ENCODE measurements at places on chromosomes 12 and 14. TPM values are rescaled to one million over a fixed set of nuclear protein-coding genes. Genes with fewer than 3 reads are reported as not detected.

GRCh38 chr14:96953087-96953874 lies 156.1 kb downstream of the VRK1 start:
- DNase-seq: no peak
- H3K36me3 ChIP-seq: no peaks in the 10 kb centered on the region
- H3K4me1 ChIP-seq: no peaks in the 10 kb centered on the region
- H3K27ac ChIP-seq: no peak overlapping the region

GRCh38 chr14:54123841-54124240 lies 167.2 kb upstream of the BMP4 start:
- H3K4me3 ChIP-seq: no peak overlapping the region
- no peaks in the 10 kb centered on the region for H3K27me3 ChIP-seq

GRCh38 chr12:122955156-122955555 lies 11.1 kb downstream of the ABCB9 start:
- no peaks in the 10 kb centered on the region for H3K27me3 ChIP-seq
- no peak overlapping the region for H3K4me3 ChIP-seq
- H3K36me3 ChIP-seq: no peaks in the 10 kb centered on the region

Gene SYNE3
- total RNA-seq: 22.0 TPM

Gene NELL2
- total RNA-seq: 9.9 TPM

- peak within 1 kb of the TSS; percentile 85 for H3K27ac ChIP-seq
- H3K36me3 ChIP-seq: no peaks in the 10 kb centered on the region
- peak within 1 kb of the TSS; percentile 62 for H3K4me3 ChIP-seq
- peak; percentile 86 for DNase-seq
- H3K4me1 ChIP-seq: no peaks in the 10 kb centered on the region
- no peaks in the 10 kb centered on the region for H3K27me3 ChIP-seq
These were observed at the start of gene CCND2 for GRCh38 chr12:4273652-4274395. TSS of gene CCND2 (plus strand) at chr12:4273762. CDS start at chr12:4274041, 279 bp downstream.

GRCh38 chr12:131137009-131137835 lies 183.5 kb downstream of the ADGRD1 start:
- no peak overlapping the region for H3K4me3 ChIP-seq
- no peaks in the 10 kb centered on the region for H3K4me1 ChIP-seq
- no peaks in the 10 kb centered on the region for H3K27me3 ChIP-seq
- no peaks in the 10 kb centered on the region for H3K36me3 ChIP-seq
- no peak overlapping the region for H3K27ac ChIP-seq

- no peak overlapping the region for H3K4me3 ChIP-seq
- no peak overlapping the region for H3K27ac ChIP-seq
- no peaks in the 10 kb centered on the region for H3K36me3 ChIP-seq
- H3K27me3 ChIP-seq: no peaks in the 10 kb centered on the region
These were observed 499.8 kb downstream of the C12orf50 start for GRCh38 chr12:87529413-87529812.

GRCh38 chr12:96811083-96811482 lies 96.0 kb upstream of the NEDD1 start:
- no peaks in the 10 kb centered on the region for H3K36me3 ChIP-seq
- no peak for DNase-seq
- H3K27me3 ChIP-seq: no peaks in the 10 kb centered on the region
- no peaks in the 10 kb centered on the region for H3K4me1 ChIP-seq

DNA sequence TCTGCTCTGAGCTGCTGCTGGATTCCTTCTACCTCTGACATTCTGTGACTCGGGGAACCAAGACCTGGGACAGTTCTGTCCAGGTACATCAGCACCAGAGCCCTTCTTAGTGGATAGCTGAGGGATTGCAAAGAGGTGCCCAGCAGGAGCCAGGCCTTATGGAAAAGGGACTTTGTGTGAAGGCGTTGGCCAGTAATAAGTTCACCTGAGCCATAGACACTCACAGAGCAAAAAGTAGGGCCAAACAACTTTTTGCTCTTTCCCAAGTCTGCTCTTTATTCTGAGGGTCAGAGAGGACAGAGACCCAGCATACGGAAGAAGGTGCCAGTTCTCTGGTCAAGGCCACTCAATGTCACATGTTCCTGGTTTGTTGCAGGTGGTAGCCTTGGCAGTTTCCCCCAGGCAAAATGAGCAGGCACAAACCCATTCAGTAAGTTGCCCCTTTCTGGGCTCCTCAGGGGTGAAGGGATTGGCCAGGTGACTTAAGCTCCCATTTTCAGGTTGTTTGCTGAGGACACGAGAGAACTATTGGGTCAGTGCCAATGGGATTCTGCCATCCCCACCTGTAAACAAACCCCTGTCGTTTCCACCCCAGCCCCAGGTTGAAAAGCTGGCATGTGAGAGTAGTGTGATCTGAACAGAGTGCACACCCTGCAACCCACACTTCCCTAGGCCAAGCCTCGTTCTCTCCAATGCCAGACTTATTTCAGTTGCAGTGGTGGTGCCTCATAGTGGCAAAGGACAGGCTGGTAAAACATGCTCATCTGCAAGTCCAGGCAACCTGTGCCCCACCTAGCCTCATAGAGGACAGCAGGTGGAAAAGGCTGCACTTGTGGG lies 150.3 kb downstream of the SMOC1 start:
- H3K36me3 ChIP-seq: no peaks in the 10 kb centered on the region
- DNase-seq: no peak
- H3K27me3 ChIP-seq: no peaks in the 10 kb centered on the region
- H3K4me3 ChIP-seq: no peak overlapping the region
- no peaks in the 10 kb centered on the region for H3K4me1 ChIP-seq

GRCh38 chr14:87971010-87971409 lies 22.0 kb downstream of the GALC start:
- no peaks in the 10 kb centered on the region for H3K4me1 ChIP-seq
- H3K36me3 ChIP-seq: no peaks in the 10 kb centered on the region
- no peak overlapping the region for H3K27ac ChIP-seq

GRCh38 chr12:87921621-87922020 lies 107.6 kb downstream of the C12orf50 start:
- no peak for DNase-seq
- no peaks in the 10 kb centered on the region for H3K27me3 ChIP-seq
- H3K4me3 ChIP-seq: no peak overlapping the region
- no peak overlapping the region for H3K27ac ChIP-seq

- H3K4me1 ChIP-seq: no peaks in the 10 kb centered on the region
- H3K36me3 ChIP-seq: no peaks in the 10 kb centered on the region
- no peak overlapping the region for H3K4me3 ChIP-seq
- H3K27ac ChIP-seq: no peak overlapping the region
These were observed 257.8 kb downstream of the DPF3 start for GRCh38 chr14:72636094-72636493.

Gene RHOJ
- 2.4 TPM for total RNA-seq

DNA sequence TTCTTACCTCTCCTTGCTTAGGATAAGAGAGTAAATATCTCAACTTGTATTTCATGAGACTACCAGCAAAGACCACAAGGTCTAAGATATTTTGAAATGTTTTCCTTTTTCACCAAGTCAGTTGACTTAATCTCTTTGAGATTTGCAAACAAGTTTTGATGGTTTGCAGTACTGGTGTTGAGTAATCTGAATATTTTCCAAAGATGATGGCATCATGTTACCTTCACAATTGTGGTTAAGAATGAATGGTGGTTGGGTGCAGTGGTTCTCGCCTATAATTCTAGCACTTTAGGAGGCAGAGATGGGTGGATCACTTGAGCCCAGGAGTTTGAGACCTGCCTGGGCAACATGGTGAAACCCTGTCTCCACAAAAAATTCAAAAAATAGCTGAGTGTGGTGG lies 225.7 kb downstream of the TMTC2 start:
- no peaks in the 10 kb centered on the region for H3K27me3 ChIP-seq
- no peaks in the 10 kb centered on the region for H3K4me1 ChIP-seq
- H3K36me3 ChIP-seq: no peaks in the 10 kb centered on the region
- no peak overlapping the region for H3K4me3 ChIP-seq
- no peak for DNase-seq

DNA sequence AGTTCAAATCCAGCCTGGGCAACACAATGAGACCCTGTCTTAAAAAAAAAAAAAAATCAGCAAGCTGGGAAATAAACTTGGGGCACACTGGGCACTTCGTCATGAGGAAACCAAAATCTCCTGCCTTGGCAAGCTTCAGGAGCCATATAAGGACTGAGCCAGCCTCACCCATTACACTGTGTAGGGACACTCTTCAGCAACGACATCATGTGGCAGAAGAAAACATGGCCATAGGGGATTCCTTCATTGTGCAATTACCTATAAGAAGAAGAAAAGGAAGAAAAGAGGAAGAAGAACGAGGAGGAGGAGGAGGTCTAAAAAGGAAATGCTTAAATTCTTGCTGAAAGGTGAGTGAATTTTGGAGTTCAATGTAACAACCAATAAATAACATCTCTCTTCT lies 26.1 kb upstream of the IFNG start:
- H3K27me3 ChIP-seq: no peaks in the 10 kb centered on the region
- H3K27ac ChIP-seq: no peak overlapping the region
- no peaks in the 10 kb centered on the region for H3K36me3 ChIP-seq
- no peaks in the 10 kb centered on the region for H3K4me1 ChIP-seq

GRCh38 chr12:93335603-93336162 lies 42.0 kb upstream of the NUDT4 start:
- no peaks in the 10 kb centered on the region for H3K36me3 ChIP-seq
- DNase-seq: no peak
- no peak overlapping the region for H3K4me3 ChIP-seq
- H3K27ac ChIP-seq: no peak overlapping the region

GRCh38 chr12:51505360-51506105 lies 80.9 kb downstream of the SLC4A8 start:
- DNase-seq: no peak
- no peaks in the 10 kb centered on the region for H3K27me3 ChIP-seq
- no peaks in the 10 kb centered on the region for H3K4me1 ChIP-seq
- H3K36me3 ChIP-seq: no peaks in the 10 kb centered on the region
- no peak overlapping the region for H3K27ac ChIP-seq
- no peak overlapping the region for H3K4me3 ChIP-seq

Gene SERPINA12
- not detected for total RNA-seq

GRCh38 chr12:23504043-23504442 lies 445.4 kb downstream of the SOX5 start:
- no peak overlapping the region for H3K27ac ChIP-seq
- no peak for DNase-seq
- H3K4me3 ChIP-seq: no peak overlapping the region
- H3K36me3 ChIP-seq: no peaks in the 10 kb centered on the region
- no peaks in the 10 kb centered on the region for H3K4me1 ChIP-seq

DNA sequence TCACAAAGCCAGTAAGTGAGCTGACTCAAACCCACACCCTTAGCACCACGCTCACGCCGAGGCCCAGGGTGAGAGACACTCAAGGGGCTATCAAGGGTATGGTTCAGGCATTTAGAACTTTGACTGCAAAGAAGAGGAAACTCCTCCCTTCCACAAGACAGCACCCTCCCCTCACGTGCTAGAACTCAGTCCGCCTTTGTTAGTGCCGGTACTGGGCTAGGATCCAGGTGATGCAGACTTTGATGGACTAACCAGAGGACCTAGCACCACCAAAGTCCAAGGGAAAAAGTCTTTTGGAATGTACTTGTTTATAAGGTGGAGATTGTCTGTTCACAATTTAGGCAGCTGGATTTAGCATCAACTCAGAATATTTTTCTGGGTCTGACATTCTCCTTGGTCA lies 33.7 kb downstream of the VWF start:
- no peak overlapping the region for H3K4me3 ChIP-seq
- H3K36me3 ChIP-seq: no peaks in the 10 kb centered on the region
- H3K4me1 ChIP-seq: no peaks in the 10 kb centered on the region
- DNase-seq: no peak
- no peak overlapping the region for H3K27ac ChIP-seq

DNA sequence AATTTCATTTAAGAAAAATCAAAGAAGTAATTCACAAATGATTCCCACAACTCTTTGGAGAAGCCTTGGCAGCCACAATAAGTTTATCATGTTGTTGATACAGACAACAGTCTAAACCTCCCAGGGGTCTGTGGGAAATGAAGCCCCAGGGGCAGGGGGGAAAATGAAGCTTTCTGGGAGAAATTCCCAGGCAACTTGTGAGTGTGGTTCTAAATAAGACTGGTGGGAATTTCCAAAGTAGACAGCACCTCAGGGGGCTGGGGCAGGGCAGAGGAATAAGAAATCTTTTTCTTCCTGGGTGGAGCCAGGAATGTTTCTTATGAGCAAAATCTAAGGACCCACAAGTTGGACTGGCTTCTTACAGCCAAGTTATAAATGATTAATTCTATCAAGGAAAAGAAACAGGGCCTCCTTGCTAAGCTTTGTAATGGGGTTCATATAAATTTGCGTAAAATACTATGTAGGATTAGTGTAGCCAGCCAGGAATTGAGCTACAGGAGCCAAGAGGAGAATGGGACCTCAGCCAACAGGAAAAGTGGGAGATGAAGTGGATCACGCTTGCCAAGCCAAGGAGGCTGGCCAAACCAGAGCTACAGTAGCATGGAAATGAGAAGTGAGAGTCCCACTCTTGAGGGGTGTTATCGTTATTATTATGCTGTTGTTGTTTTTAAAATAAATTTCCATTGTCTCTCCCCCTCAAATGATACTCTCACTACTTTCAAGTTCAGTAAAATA lies 182.9 kb upstream of the FAR2 start:
- no peaks in the 10 kb centered on the region for H3K36me3 ChIP-seq
- H3K27me3 ChIP-seq: no peaks in the 10 kb centered on the region
- H3K4me1 ChIP-seq: no peaks in the 10 kb centered on the region
- peak overlapping the region; percentile 83 for H3K27ac ChIP-seq
- no peak for DNase-seq

Gene KRT78
- not detected for total RNA-seq

GRCh38 chr12:122686538-122686937 lies 16.6 kb downstream of the HCAR2 start:
- H3K27ac ChIP-seq: no peak overlapping the region
- no peaks in the 10 kb centered on the region for H3K36me3 ChIP-seq
- no peaks in the 10 kb centered on the region for H3K27me3 ChIP-seq
- DNase-seq: peak; percentile 42
- no peak overlapping the region for H3K4me3 ChIP-seq

GRCh38 chr12:89087149-89087825 lies 265.0 kb downstream of the DUSP6 start:
- H3K36me3 ChIP-seq: no peaks in the 10 kb centered on the region
- no peak overlapping the region for H3K4me3 ChIP-seq
- no peaks in the 10 kb centered on the region for H3K27me3 ChIP-seq
- no peak for DNase-seq
- H3K27ac ChIP-seq: no peak overlapping the region
- no peaks in the 10 kb centered on the region for H3K4me1 ChIP-seq

Gene CMTM5
- not detected for total RNA-seq

Gene MSI1
- not detected for total RNA-seq

Gene CPM
- total RNA-seq: 63.4 TPM

Gene KRT85
- total RNA-seq: not detected

DNA sequence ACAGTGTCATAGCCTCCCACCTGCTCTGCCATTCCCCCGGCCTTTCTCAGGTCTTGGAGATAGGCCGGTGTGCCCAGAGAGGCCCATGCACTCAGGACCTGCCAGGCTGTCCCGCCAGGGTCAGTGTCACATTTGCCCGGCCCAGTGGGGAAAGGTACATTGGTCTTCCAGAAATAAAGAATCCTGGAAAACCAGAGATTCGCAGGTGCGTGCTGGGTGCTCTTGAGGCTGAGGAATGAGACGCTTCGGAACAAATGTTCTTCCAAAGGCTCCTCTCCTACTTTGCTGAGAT lies 205.8 kb upstream of the RTL1 start:
- no peak overlapping the region for H3K27ac ChIP-seq
- H3K36me3 ChIP-seq: no peaks in the 10 kb centered on the region
- DNase-seq: peak; percentile 2
- no peaks in the 10 kb centered on the region for H3K4me1 ChIP-seq
- H3K27me3 ChIP-seq: no peaks in the 10 kb centered on the region

Measured in breast epithelium (tissue), 4 donors.